ENCODE measurements at places on chromosomes 1 and 21. TPM values are rescaled to one million over a fixed set of nuclear protein-coding genes. Genes with fewer than 3 reads are reported as not detected.

SLC35F3 gene
- 36.4 TPM for total RNA-seq

FGR gene
- total RNA-seq: 6.0 TPM

ADGRL2 gene
- not detected for total RNA-seq

SERINC2 gene
- total RNA-seq: 0.14 TPM

FAM43B gene
- total RNA-seq: not detected

ITLN2 gene
- not detected for total RNA-seq

E2F2 gene
- 44.2 TPM for total RNA-seq

PRAMEF33 gene
- total RNA-seq: not detected

DNA sequence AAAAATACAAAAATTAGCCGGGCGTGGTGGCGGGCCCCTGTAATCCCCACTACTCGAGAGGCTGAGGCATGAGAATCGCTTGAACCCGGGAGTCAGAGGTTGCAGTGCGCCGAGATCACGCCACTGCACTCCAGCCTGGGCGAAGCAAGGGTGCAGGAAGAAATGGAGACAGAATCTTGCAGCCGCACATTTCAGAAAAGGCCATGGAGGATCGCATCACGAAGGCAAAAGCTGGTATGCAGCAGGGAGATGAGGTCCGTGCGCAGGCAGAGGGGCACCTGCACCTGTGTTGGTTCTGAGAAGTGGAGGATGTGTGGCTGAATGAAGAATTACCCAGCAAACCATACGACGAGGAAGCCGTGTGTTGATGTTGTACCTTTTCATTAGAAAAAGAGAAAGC, 53.0 kb upstream of the ABCG1 start:
- no peak for DNase-seq

GRCh38 chr1:203328714-203329122, 22.2 kb downstream of the FMOD start:
- no peak for DNase-seq

DNA sequence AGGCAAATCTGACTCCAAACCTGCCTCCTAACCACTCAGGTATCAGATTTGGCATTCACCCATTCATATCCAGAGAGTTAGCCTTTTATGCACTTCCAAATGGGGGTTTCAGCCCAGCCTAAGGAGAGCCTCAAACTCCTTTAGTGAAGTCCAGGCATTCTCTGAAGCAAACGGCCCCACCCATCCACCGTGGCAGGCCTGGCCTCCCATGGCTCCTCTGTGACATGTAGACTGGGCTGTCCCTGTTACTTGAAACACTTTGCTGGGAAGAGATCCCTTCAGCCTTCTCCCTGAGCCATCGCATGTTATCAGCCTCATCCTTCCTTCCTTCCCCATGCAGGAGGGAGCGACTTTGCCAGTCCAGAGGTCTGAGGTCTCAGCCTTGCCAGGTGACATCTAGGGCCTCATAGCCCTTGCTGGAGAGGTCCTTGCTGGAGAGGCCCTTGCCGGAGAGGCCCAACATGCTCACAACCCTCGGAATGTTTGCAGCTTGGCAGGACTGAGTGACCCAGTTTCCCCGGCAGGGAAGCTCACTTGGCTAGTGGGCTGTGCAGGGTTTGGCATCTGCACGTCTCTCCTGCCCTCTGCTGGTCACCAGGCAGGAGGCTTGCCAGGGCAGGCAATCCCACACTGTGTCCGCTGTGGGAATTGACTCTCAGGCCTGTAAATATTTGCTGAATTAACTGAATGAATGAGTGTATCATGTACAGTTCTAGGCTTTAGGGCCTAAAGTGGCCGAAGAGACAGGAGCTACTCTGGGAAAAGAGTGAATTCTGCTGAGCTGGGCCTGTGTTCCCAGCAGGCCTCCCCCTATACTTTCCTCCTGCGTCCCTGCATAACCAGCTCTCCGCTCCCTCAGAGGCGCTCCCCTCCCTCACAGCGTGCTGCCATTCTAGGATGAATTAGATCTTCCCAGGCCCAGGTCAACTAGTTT, 26.7 kb upstream of the RBM15 start:
- peak; percentile 69 for DNase-seq

DNA sequence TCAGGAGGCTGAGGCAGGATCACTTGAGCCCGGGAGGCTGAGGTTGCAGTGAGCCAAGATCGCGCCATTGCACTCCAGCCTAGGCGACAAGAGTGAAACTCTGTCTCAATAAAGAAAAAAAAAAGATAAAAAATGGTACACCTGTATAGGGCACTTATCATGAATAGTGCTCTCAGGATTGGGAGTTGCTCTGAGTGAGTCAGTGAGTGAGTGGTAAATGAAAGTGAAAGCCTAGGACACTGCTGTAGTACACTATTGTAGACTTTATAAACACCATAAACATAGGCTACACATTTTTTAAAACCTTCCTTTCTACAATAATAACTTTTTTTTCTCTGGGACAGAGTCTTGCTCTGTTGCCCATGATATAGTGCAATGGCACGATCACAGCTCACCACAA, 16.8 kb downstream of the PHTF1 start:
- no peak for DNase-seq

GRCh38 chr1:156667610-156667967, 9.6 kb downstream of the NES start:
- DNase-seq: no peak

DNA sequence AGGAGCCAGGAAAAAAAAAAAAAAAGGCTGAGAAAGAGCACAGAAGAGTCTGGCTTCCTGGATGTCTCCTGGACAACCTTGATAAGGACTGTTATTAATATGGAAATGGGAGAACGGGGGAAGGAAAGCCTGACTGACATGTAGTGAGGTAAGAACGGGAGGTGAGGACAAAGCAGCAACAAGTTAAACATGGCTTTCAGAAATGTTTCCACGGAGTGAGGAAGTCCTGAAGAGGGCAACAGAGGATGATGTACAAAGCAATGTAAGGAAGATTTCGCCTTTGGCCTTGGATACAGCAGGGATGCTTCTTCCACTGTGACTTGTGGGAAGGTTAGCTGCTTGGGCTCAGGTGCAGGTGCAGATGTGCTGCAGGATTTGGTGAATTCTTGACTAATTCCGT, 11.9 kb upstream of the NIBAN1 start:
- no peak for DNase-seq

DNA sequence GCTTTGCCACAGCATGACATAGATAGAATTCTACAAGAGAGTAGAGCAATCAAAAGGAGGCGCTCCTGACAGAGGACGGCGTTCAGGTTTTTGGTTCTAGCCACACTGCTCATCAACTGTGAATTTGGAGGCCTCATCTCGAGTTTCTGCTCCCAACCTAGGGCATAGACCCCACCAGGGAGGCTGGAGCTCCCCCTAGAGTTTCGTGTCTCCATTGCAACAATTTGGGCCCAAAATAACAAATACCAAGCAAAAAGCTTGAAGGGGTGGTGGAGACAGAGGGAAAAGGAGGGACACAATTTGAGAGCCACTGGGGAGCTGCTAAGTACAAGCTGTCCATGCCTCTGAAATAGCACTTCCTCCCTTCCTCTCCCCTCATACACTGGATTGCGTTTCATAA, 297.0 kb downstream of the GPATCH2 start:
- DNase-seq: no peak

- no peak for DNase-seq
These were observed 14.5 kb downstream of the RGS4 start for GRCh38 chr1:163083690-163084089.

GRCh38 chr1:155472491-155473083, 90.0 kb downstream of the ASH1L start:
- DNase-seq: no peak

GRCh38 chr1:96562094-96562493, 159.5 kb upstream of the PTBP2 start:
- no peak for DNase-seq

All from activated naive CD8-positive, alpha-beta T cell treated with anti-CD3 and anti-CD28 coated beads, Interleukin-2, amount 10 ng/mL, durations not matched to agents 7 days and 5 days (primary cell).